GM12891 (cell line): ENCODE measurements at places on chromosomes 11 and 22.

DNA sequence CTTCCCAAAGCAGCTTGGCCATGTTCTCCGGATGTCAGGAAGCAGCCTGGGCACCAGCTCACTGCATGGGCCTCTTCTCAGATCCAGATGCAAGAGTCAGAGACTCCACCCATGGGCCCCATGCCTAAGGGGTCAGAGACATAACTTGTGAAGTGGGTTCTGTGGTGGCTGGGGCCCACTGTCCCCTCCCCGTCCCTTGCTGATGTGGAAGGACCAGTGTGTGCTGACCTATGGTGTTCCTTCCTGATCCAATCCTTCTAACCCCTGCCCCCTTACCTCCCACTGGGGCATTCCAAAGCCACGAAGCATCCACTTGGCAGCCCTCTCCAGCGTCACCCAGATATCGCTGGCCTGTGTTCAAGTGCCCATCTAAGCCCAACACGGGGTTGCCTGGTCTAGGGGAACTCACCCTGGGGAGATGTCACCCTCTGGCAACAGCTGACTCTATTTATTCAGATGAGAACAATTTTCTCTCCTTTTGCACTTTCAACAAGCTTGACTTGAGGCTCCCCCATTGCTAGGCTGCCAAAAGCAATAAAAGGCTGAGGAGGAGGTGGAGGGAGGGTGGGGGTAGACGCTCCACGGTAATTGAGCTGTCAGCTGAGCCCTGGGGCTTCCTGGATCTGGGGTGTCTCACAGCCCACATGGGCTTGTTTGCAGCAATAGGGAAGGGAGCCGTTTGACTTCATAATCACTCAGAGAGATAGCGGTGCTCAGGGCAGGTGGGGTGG, 158.5 kb downstream of the ADAMTS15 start:
- no peak for DNase-seq

DNA sequence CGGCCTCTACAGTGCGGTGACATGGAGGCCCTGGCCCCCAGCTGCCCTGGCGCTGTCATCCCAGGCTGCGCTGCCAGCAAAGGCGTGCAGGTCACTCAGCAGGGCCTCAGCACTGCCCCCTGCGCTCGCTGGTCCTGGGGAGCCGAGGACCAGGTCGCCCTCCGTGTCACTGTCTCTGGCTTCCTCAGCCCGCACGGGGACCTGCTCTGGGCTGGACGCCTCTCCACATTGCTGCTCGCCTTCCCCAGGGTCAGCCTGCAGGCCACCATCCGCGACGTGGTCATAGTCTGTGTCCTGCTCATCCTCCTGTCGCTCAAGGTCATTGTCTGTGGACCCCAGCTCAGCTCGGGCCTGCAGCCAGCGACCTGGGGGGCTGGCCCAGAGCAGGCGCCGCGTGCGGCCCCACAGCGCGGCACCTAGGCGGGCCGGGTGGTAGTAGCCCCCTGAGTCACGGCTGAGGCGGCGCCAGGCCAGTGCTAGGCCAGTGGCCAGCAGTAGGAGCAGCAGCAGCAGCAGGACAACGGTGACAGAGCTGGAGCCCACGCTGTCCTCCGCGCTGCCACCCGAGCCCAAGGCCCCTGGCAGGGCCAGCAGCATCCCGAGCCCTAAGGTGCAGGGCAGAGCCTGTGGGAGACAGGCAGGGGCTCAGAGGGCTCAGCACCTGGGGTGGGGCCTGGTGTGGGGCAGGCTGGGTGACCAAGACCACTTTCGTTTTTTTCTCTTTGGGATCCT, 1.6 kb downstream of the PTPRCAP start:
- DNase-seq, result no peak

- DNase-seq, result no peak
Measured at GRCh38 chr11:70502677-70503467, 104.5 kb downstream of the CTTN start.

DNA sequence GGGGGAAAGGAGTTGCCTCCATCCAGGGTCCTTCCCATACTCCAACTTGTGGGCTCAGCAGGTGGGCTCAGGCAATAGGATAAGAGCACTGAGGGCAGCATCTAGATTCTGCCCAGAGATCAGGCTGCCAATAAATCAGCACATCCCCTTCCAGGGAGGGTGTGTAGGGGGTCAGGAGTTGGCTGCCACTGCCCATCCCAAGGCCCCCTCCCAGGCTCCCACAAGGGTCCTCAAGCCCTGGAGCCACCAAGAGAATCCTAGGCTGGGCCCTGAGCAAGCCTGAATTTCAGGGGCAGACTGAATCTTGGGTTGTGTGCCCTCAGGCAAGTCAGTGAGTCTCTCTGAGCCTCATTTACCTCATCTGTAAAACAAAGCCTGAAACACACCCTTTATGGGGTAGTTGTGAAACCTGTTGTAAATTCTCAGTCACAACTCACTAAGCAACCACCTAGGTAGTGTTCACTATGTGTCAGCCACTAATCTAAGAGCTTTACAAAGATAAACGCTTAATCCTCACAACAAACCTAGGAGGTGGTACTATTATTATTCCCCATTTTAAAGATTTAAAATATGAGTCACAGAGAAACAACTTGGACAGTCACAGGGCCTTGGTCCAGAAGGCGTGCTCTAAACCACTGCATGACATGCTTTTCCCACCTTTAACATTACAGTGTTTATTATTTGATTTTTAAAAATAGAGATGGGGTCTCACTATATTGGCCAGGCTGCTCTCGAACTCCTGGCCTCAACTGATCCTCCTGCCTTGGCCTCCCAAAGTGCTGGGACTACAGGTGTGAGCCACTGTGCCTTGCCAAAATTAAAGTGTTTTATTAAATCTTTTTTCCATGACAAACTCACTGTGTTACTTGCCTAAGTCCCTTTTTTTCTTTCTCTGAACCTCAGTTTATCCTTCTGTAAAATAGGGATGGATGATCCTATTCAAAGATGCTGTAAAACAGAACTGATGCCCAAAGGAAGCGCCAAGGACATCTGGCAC, 36.2 kb downstream of the LMO1 start:
- no peak for DNase-seq

DNA sequence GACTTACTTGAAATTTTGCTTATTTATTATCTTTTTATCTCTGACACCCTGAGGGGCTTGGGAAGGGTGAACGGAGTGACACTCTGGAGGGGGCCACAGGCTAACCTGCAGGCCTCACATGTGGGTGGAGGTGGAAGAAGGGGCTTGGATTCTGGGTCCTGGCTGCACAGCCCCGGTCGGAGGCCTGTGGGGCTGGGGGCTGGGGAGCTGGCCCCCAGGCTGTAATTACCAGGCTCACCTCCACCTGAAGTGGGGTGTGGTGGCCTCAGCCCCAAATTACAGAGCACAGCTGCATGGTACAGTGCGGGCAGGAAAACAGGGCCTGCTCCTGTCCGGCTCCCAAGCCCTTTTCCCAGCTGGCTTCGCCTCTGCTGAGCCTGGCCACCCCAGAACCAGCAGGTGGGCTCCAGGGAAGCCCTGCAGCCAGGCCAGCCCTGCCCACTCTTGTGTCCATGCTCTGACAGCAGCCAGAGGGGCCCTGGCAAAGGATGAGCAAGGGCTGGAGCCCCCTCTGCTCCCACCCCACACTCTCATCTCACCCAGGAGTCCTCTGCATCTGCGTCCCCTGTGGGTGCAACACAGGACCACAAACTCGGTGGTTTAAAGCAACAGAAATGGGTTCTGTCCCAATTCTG, 48.0 kb downstream of the IGF2 start:
- no peak for DNase-seq
